Ascending aorta (tissue), 2 donors: ENCODE measurements at places on chromosomes 4 and X.

DNA sequence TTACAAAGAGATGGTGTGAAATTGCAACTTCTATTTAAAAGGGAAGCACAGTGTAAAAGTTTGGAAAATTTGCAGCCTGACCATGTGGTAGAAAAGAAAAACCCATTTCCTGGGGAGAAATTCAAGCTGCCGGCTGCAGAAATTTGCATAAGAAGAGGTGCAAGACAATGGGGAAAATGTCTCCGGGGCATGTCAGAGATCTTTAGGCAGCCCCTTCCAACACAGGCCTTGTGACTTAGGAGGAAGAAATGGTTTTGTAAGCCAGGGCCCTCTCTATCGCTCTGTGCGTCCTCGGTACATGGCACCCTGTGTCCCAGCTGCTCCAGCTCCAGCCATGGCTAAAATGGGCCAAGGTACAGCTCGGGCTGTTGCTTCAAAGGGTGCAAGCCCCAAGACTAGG is 40.4 kb downstream of the CCDC158 start:
- no peaks in the 10 kb centered on the region for H3K36me3 ChIP-seq
- no peak for DNase-seq
- H3K4me3 ChIP-seq: no peak overlapping the region
- no peak overlapping the region for H3K27ac ChIP-seq

- H3K4me1 ChIP-seq: no peaks in the 10 kb centered on the region
- H3K36me3 ChIP-seq: no peaks in the 10 kb centered on the region
- no peak overlapping the region for H3K27ac ChIP-seq
- H3K4me3 ChIP-seq: no peak overlapping the region
- DNase-seq: no peak
These were observed 62.7 kb upstream of the USP9X start for GRCh38 chrX:41022566-41022965.

DNA sequence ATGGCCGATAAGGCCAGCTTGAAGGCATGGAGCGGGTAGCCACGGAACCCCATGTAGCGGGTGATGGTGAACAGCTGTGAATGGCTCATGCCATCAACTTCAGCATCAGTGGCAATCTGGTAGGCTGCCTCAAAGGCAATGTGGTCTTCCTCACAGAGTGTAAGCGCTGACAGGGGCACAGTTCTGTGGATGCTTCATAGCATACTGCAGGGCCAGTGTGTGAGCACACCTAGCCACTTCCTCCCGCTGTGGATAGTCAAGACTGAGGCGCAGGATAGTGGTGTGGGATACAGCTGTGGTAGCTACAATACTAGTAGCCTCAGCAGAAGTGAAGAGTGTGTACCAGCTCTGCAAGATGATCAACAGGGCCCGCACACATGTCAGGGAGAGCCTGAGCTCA is 40.5 kb downstream of the C4orf33 start:
- no peaks in the 10 kb centered on the region for H3K27me3 ChIP-seq
- H3K36me3 ChIP-seq: no peaks in the 10 kb centered on the region
- DNase-seq: no peak
- no peak overlapping the region for H3K4me3 ChIP-seq
- no peak overlapping the region for H3K27ac ChIP-seq
- H3K4me1 ChIP-seq: no peaks in the 10 kb centered on the region

- DNase-seq: no peak
- no peaks in the 10 kb centered on the region for H3K4me1 ChIP-seq
- H3K27ac ChIP-seq: no peak overlapping the region
- H3K27me3 ChIP-seq: no peaks in the 10 kb centered on the region
These were observed 738.3 kb downstream of the STPG2 start for GRCh38 chr4:97404876-97405523.

DNA sequence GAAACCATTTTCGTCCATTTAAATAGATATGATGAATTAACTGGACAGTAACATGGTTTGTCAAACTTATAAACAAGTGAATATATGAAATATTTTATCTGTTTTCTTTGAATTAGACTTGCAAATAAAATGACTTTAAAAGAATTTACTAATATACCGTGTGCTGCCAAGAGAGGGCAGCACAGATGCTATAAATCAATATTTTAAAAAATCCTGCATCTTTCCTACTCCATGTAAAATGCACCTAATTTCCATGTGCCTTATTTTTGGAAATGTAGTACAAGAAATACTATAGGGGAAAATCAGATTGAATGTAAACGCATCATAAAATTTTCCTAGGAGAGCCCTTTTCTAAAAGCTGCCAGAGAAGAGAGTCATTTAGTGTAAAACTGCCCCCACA is 62.2 kb downstream of the PRKX start:
- no peak overlapping the region for H3K27ac ChIP-seq
- peaks cover 6% of the 10 kb centered on the region for H3K36me3 ChIP-seq
- H3K27me3 ChIP-seq: no peaks in the 10 kb centered on the region
- no peaks in the 10 kb centered on the region for H3K4me1 ChIP-seq

GRCh38 chrX:151981129-151981528 is 6.7 kb upstream of the GABRE start:
- no peak overlapping the region for H3K27ac ChIP-seq
- no peaks in the 10 kb centered on the region for H3K4me1 ChIP-seq
- H3K4me3 ChIP-seq: no peak overlapping the region
- H3K27me3 ChIP-seq: no peaks in the 10 kb centered on the region
- no peak for DNase-seq

GRCh38 chr4:103075894-103076746 is 441 bp downstream of the SLC9B2 start:
- H3K27me3 ChIP-seq: no peaks in the 10 kb centered on the region
- peaks cover 3% of the 10 kb centered on the region for H3K4me1 ChIP-seq
- DNase-seq: peak; percentile 78
- H3K4me3 ChIP-seq: peak overlapping the region; percentile 58

- no peak for DNase-seq
- H3K27me3 ChIP-seq: no peaks in the 10 kb centered on the region
- H3K4me3 ChIP-seq: no peak overlapping the region
- no peaks in the 10 kb centered on the region for H3K36me3 ChIP-seq
These were observed 304.6 kb upstream of the TENM3 start for GRCh38 chr4:181938631-181939030.
